Activated CD4-positive, alpha-beta memory T cell treated with anti-CD3 and anti-CD28 coated beads, Interleukin-2, amount 10 ng/mL, durations not matched to agents 7 days and 5 days (primary cell): ENCODE measurements at places on chromosomes 13 and 19. TPM values are rescaled to one million over a fixed set of nuclear protein-coding genes. Genes with fewer than 3 reads are reported as not detected.

The ZNF331 gene
- 19.9 TPM for total RNA-seq

GRCh38 chr19:38653028-38653571 is 5.7 kb downstream of the ACTN4 start:
- H3K27ac ChIP-seq, result peak overlapping the region; percentile 37
- H3K36me3 ChIP-seq, result peaks cover 77% of the 10 kb centered on the region
- peaks cover 95% of the 10 kb centered on the region for H3K4me1 ChIP-seq
- H3K27me3 ChIP-seq, result no peaks in the 10 kb centered on the region
- no peak overlapping the region for H3K4me3 ChIP-seq

The RASGRP4 gene
- 19.5 TPM for total RNA-seq

DNA sequence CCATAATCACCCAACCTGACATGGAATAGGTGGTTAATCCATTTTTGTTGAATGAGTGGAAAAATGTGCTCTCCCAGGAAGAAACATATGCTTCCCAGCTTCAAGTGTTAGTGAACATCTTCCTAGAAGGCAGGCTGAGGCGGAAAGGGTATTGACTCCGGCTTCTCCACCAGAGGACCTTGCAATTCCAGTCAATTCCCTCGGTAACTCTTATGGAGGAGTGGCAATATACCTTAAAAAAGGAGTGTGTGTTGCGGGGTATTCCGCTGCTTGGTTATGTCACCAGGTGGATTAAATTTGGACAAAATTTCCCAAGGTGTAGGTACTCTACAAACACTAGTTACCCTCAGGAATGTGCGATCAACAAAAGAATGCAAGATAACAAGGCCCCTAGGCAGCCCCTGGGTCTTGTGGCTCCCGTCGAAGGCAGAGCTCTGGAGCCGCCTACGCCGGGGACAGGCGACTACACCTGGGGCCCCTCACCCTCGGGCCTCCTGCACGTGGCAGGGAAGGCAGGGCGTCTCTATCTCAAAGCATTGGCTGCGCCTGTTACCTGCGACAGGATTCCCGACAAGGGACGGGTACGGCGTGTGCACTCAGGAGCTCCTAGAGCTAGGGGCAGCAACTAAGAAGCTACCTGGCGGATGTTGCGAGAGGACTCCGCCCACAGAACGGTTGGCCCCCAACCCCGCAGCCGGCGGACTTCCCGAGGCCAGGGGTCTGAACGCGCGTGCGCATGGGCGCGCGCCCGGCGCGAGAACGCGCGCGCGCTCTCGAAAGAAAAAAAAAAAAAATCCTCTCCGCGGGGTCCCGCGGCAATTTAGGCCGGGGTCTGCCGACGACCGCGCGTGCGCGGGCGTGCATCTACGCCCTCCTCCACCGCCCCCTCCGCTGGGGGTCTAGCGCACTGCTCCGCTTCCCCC is at the start of gene WDR87:
Gene WDR87 (minus strand): TSS at position 649 of the 923 bp plus-strand sequence. CDS start 8,355 bp downstream, outside the sequence.
- H3K36me3 ChIP-seq, result no peaks in the 10 kb centered on the region
- DNase-seq, result peak; percentile 35
- peaks cover 16% of the 10 kb centered on the region for H3K4me1 ChIP-seq

The LAIR1 gene
- total RNA-seq, result 56.6 TPM

- H3K4me1 ChIP-seq, result peaks cover 32% of the 10 kb centered on the region
- DNase-seq, result no peak
- peak overlapping the region; percentile 94 for H3K27ac ChIP-seq
- no peaks in the 10 kb centered on the region for H3K27me3 ChIP-seq
These were observed 556 bp downstream of the CACTIN start for GRCh38 chr19:3625996-3626472.

- H3K4me1 ChIP-seq, result peaks cover 3% of the 10 kb centered on the region
- no peak overlapping the region for H3K4me3 ChIP-seq
- peaks cover 3% of the 10 kb centered on the region for H3K36me3 ChIP-seq
- no peak for DNase-seq
- H3K27me3 ChIP-seq, result peaks cover 18% of the 10 kb centered on the region
- no peak overlapping the region for H3K27ac ChIP-seq
These were observed 8.9 kb downstream of the HAS1 start for GRCh38 chr19:51714848-51715247.
